ENCODE measurements at places on chromosomes 6 and 20. TPM values are rescaled to one million over a fixed set of nuclear protein-coding genes. Genes with fewer than 3 reads are reported as not detected.

The EMILIN3 gene
- total RNA-seq: 8.0 TPM

DNA sequence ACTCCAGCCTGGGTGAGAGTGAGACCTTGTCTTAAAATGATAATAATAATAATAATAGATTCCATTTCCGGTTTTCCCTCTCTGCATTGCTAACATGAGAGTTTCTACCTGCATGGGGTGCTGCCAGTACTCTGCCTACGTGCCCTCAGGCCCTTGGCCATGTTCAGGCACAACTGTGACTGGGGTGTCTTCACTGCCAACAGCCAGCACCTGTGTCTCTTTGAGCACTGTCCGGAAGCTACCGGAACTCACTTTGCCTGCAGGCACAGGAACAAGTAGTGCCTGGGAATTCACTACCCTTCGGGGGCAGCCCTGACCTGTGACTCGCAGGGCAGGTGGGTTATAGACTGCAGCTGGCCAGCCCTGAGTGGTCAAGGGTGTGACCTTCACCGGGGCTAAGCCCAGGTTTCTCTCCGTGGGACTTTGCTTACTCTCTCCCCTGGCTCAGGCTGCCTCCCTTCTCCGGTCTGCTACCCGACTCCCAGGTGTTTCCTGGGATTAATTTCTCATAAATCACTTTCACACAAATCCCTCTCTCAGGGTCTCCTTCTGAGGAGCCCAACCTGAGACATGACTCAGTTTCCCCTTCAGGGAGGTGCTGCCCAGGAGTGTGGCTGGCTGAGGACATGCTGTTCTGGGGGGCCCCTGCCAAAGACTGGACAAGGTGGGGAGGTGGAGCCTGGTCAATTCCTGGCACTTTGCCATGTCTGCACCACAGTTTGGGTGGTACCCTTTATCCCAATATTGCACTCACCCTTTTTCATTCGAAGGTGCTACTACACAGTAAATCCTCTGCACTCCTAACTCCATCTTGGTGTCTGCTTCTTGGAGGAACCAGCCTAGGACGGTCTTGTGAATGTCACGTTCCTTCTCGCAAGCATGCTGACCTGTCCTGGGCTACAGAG, 79.5 kb upstream of the RALGAPA2 start:
- DNase-seq: no peak

- DNase-seq: no peak
Observed at GRCh38 chr6:30776390-30777154, 32.2 kb upstream of the IER3 start.

- DNase-seq: no peak
Observed at GRCh38 chr6:98880486-98880885, 46.1 kb downstream of the POU3F2 start.

DNA sequence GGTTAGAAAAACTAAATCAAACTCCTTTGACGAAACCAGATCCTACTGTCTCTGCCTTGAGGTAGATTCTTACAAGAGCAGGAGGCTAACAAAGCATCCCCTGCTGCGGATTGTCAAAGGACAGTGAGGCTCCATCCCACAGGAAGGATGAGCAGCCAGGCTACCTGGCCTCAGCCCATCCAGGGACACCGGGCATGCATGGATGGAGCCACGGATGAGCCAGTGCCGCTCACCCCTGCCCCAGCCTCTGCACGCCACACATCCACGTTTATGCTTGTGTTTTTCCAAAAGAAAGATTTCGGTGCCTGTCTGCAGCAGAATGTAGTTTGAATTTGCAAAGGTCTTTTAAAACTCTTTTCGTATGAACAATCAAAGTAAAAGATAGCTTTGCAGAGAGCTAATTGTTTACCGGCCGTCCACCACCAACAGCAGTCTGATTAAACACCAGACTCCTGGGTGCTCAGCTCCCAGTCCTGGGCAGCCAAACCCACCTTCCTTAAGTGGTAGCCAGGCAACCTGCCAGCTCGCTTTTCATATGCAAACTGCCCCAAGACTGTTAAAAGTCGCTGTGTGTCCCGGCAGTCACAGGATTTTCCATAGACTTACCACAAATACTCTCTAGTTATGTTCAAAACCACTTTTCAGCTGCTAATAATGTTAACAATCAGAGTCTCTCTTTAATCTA, 999 bp downstream of the THBS2 start:
- DNase-seq: no peak

- DNase-seq: peak; percentile 16
Observed at GRCh38 chr6:16639684-16640480, 121.4 kb downstream of the ATXN1 start.

DNA sequence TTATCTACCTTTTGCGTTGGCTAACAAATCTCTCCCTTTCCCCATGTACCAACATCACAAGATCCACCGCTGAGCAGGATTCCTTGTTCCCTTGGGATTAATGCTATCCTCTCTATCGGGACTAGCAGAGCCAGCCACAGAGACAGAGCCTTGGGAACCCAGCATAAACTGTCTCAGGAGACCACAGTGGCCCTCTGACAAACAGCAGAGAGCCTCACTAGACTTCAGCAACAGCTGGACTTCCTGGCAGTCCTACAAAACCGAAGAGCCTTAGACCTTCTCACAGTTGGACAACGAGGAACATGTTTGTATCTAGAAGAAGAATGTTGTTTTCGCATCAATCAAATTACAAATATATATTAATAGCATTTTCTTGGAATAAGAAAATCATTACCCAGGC, 39.6 kb upstream of the POU5F1 start:
- no peak for DNase-seq

DNA sequence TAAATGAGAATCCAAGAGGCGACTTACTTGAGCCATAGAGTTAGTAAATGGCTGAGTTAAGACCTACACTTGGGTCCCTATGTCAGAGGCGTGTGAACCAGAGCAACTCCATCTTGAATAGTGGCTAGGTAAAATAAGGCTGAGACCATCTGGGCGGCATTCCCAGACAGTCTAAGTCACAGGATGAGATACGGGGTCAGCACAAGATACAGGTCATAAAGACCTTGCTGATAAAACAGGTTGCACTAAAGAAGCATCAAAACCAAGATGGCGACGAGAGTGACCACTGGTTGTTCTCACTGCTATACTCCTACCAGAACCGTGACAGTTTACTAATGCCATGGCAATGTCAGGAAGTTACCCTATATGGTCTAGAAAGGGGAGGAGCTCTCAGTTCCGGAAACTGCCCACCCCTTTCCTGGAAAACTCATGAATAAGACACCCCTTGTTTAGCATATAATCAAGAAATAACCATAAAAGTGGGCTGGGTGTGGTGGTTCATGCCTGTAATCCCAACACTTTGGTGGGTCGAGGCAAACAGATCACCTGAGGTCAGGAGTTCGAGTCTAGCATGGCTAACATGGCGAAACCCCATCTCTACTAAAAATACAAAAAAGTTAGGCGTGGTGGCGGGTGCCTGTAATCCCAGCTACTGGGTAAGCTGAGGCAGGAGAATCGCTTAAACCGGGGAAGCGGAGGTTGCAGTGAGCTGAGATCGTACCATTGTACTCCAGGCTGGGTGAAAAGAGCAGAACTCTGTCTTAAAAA, 43.9 kb upstream of the EEF1A1 start:
- no peak for DNase-seq

GRCh38 chr6:44432726-44433125, 45.2 kb downstream of the CDC5L start:
- no peak for DNase-seq

DNA sequence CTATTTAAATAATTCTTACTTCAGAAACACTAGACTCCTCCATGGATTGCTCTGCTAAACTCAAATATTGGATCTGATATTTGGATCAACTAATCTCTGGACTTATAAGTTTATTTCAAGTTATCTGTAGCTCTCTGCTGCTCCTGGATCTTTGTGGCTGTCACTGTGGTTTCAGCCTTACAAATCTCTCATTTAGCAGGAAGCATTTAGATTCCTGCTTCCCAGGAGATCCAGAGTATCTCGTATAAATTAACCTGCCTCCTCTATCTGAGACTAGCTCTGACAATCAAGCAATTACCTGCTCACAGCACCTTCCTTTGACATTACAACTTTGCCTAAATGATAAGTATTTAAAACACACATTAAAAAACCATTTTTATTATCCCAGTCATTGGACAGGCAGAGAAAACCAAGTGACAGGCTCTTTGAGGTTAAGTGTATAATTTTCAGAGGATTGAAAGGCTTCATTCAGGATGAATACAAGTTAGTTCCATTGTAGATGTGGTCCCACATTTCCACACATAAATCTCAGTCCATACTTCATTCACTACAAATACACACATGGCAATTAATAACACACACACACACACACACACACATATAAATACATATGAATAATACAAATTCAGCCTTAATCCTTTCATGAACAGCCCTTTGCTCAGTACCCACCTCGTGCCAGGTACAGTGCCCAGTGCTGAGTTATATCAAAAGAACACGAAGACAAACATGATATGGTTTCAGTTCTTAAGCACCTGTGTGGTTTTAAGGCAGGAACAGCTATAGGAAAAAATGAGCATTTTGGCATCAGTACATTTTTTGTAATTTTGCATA, 55.5 kb upstream of the PLCB1 start:
- no peak for DNase-seq

DNA sequence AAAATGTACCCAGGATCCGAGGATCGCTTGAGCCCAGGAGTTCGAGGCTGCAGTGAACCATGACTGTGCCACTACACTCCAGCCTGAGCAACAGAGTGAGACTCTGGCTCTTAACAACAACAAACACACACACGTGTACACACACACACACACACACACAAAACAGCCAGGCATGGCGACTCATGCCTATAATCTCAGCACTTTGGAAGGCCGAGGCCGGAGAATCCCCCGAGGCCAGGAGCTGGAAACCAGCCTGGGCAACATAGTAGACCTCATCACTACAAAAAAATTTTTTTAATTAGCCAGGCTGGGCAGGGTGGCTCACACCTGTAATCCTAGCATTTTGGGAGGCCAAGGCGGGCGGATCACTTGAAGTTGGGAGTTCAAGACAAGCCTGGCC, 23.3 kb upstream of the ARFGEF2 start:
- no peak for DNase-seq
